ENCODE measurements at places on chromosomes 4 and X.

DNA sequence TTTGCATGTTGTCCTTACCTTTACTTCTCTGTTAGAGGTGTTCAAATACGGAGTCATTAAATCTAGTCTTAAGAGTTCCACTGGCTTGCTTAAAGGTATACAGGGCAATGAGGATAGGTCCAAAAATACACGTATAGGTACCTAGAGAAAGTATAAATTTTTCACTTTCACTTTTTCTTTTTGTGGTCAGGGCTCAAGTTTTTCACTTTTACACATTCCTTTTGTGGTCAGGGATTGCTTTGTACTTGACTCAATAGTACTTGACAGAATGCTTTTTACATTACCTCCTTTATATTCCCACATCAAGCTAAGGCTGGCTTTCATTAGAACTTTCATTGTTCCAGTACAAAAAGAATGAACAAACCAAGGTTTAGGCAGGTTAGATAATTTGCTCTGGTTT, 21.7 kb downstream of the TMEM184C start:
- DNase-seq = no peak

DNA sequence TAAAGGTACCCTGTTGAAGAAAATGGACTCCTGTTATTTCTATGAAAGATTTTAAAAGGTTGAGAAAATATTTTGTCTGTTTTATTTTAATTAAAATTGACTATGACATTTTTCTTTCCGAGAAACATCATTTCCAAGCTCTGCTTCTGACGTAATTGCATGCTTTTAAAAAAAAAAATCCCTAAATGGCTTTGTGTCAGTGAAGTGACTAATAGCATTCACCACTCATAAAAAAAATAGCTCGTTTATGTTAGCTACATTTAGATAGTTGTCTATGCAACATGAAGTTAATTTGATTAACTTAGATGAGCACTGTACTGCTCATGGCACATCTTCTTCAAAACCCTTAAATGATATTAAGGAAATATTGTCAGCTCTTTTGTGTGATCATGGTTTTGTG, 105.1 kb upstream of the KLHL13 start:
- no peak for DNase-seq

DNA sequence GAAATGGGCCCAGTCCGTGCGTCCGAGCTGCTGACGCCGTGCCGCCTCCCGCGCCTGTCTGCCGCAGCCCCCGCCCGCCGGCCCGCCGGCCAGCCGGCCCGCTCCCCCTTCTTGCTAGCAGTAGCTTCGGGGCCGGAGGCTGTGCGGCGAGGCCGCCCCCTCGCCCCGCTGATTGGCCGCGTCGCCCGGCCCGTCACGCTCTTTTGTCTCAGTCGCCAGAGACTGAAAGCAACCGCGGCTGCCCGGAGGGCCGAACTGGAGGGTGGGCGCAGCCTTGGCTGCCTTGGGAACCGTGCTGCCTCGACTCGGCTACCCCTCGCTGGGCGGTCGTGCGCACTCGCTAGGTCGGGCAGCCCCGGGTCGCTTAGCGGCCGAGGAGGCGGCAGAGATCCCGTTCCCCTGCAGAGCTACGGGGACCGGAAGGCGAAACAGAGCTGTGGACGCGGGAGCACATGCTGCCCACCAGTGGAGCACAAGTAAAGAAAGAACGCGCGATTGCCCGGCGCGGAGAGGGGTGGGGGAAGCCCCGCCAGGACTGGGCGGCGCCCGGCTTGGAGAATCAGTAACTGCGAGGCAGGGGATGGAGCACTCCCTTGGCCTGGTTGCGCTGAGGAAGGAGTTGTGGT, at the start of gene ZCCHC18:
Gene ZCCHC18, plus strand, starts transcription at position 198 of the 626 bp plus-strand sequence. CDS start 1,589 bp downstream, outside the sequence.
- peak; percentile 68 for DNase-seq

GRCh38 chrX:57772637-57773036, 92.6 kb upstream of the NLRP2B start:
- DNase-seq = no peak

- DNase-seq = peak; percentile 92
Observed at GRCh38 chr4:176191974-176192373, 3.4 kb downstream of the SPATA4 start.

- peak; percentile 0 for DNase-seq
Observed at GRCh38 chr4:122218762-122219161, 66.6 kb downstream of the BLTP1 start.

DNA sequence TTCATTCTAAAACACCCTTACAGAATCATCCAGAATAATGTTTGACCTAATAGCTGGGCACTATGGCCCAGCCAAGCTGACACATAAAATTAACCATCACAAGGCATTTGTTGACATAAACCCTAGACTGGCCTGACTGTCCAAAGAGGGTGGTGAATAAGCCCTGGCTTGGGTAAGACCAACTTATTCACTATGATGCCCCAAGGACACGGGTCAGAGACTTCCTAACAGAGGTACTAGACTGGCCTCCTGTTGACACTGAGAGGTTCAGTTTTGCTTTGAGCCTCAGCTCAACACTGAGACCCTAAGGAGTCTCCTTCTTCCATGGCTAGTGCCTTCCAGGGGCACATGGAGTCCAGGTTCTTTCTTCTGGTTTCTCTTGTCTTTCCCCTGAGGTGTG, 21.3 kb downstream of the FGF2 start:
- DNase-seq = no peak

GRCh38 chrX:125422986-125423385, 103.3 kb downstream of the TEX13C start:
- no peak for DNase-seq

DNA sequence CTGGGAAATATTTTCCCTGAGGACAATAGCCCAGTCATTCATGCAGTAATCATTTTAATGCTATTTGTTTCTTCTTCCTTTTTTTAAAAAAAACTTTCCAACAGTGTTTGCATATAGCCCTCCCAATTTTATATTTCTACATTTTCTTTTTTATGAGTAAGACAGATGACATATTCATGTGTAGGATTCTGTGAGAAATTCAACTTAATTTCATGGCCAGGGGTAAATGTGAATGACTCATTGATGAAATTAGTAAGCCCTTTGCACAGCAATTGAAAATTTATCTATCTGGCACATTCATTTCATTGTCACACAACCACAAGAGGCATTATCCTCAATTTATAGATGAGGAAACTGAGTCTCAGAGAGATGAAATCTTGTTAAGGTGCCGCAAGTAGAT, 13.7 kb upstream of the SMIM20 start:
- DNase-seq = no peak

DNA sequence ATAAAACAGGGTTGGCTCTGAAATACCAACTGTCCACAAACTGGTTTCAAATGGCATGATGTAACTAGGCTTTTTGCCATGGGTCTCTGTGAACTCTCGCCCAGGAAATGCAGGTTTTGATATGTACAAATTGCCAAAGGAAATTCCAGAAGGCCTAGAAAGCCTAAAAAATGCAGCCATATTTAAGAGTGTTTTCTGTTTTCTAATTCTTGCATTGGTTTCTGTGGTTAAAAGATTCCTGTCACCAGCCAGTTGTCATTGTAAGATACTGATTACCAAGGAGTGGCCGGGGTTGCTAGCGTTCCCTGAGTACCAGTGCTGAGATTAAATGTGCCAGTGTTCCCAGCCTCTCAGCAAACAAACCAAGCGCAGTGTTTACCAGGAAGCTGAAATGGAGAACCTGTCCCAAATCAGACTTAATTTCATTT, 53.9 kb upstream of the SORBS2 start:
- no peak for DNase-seq

DNA sequence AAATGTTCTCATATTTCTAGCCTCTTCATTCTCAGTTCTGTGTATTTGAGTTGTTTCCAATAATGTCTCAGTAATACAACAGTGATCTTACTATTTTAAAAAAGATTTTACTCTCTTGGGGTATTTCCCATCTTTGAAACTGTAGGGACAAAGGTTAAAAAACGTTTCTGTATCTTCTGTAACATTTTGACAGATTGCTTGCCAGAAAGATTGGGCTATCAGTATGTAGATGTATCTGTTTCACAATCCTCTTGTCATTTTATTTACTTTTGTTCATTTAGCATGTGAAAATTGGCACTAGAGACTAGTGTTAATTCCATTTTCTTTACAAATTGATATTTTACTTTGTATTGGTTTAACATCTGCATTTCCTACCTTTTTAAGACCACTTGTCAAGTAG, 6.2 kb upstream of the CXCL9 start:
- no peak for DNase-seq

GRCh38 chr4:182975806-182976205, 58.6 kb upstream of the DCTD start:
- DNase-seq = no peak

- no peak for DNase-seq
Observed at GRCh38 chr4:165294907-165295306, 32.6 kb upstream of the MSMO1 start.

DNA sequence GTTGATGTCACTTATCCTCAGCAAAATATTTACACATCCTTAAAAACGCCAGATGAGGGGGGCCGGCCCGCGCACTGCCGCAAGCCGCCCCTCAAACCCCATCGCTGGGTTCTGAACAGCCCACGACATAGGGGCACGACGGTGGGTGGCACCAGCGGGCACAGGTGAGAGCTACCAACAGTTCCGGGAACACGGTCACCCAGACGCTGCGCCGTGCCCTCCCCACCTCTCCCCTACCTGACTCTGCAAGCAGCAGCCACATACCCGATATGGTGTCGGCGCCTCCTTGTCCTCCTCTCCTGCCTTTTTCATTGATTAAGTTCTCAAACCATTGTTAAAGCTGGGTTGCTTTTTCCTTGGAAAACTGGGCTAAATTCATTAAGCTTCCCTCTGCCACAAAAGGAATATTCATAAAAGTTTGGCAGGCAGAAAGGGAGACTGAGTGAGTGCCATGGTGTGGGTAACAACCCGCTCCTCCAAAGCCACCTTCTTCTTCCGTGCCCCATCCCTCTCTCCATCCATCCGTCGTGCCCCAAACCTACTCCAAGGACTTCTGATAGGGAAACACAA, 1.4 kb downstream of the RAI2 start:
- DNase-seq = peak; percentile 52

DNA sequence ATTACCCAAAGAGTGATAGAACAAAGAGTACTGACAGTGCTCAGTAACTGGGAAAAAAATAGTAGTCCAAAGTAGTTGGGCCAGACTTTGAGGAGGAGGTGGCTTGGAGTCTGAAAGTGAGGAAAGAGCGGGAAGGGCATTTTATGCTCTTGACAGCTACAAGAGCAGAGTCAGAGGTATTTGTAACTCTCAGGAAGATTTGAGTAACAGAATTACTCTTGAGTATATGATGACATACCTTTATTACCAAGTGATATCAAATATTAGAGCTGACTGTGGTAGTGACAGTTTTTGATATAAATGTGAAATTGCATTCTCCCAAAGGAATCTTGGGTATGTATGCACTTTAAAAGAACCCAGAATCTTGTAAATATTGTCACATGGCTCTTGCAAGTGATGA, 2.2 kb downstream of the SLAIN2 start:
- no peak for DNase-seq

DNA sequence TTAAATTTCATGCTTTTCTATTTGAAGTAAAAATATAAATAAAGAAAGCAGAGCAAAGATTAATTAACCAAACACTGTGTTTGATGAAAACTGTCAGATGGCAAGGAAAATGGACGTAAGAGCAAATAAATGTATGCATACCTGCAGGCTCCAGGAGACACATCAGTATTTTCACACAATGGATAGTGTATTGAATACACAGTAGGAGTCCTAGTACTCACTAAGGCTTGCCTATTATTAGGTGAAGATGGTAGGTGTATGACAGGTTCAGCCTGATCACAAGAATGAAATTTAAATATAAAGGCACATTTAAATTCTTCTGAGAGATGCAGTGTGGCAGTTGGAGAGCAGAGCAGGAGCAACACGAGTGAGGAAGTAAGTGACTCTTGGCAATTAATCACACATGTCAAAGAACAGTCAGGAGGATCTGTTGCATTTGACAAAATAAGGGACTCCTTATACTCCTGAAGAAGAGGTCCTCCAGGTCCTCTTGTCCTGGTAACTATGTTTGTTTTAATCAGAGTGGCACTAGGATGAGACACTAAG, 106.0 kb upstream of the NDST4 start:
- DNase-seq = no peak

DNA sequence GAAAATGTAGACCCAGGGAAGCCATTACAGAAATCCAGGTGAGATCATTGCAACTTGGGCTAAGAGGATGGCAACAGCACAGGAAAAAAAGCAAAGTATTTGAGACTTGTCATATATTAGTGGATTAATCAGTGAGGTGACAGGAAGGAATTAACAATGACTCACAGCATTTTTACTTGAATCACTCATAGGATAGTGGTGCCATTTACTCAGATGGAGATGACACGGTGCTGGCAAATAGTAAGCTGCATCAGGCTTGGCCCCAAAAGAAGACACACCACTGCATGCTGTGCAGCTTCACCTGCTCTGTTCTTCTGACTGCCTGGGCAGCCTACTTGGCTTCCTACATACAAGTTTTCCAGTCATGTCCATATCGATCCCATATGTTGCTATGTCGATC, 144.8 kb downstream of the FRYL start:
- no peak for DNase-seq

DNA sequence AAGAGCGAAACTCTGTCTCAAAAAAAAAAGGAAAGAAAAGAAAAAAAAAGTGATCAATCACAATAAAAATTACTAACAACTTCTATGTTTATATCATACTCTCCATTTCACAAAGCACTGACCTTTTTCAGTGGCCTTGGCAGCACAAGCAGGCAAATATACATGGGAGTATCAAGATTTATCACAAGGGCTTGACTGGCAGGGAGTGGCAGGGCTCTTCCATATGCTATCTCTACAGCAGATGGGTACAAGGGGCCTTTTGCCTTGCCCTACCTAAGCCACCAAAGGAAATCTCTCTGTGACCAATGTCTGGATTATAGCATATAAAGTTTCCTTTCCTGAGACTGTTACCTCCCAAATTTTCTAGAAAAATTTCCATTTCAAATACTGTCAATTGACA, 24.4 kb downstream of the TSPAN5 start:
- DNase-seq = no peak

GRCh38 chr4:30835044-30835443, 114.9 kb downstream of the PCDH7 start:
- DNase-seq = no peak

DNA sequence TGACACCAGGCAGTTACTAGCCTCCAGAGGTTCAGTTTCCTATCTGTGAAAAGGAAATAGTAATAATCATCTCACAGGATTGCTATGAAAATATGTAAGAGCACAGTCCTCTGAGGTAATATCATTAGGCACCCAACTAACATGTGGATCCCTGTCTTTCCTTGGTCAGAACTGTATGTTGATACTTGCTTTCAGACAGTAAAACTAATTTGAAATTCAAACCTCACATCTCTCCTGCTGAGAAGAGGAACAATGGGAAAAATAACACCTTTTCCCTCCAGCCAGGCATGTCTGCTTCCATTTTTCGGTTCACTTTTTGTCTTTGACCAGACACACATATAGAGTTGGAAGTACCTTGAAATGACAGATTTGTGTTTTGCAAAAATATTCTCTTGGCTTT, 262.7 kb downstream of the IL15 start:
- no peak for DNase-seq

GRCh38 chr4:144090744-144091143, 49.8 kb downstream of the GYPA start:
- DNase-seq = no peak
